ENCODE measurements at places on chromosomes 6 and 20.

GRCh38 chr6:11462742-11463397 is 74.7 kb upstream of the TMEM170B start:
- no peak for DNase-seq

DNA sequence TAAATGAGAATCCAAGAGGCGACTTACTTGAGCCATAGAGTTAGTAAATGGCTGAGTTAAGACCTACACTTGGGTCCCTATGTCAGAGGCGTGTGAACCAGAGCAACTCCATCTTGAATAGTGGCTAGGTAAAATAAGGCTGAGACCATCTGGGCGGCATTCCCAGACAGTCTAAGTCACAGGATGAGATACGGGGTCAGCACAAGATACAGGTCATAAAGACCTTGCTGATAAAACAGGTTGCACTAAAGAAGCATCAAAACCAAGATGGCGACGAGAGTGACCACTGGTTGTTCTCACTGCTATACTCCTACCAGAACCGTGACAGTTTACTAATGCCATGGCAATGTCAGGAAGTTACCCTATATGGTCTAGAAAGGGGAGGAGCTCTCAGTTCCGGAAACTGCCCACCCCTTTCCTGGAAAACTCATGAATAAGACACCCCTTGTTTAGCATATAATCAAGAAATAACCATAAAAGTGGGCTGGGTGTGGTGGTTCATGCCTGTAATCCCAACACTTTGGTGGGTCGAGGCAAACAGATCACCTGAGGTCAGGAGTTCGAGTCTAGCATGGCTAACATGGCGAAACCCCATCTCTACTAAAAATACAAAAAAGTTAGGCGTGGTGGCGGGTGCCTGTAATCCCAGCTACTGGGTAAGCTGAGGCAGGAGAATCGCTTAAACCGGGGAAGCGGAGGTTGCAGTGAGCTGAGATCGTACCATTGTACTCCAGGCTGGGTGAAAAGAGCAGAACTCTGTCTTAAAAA is 43.9 kb upstream of the EEF1A1 start:
- DNase-seq: no peak

- no peak for DNase-seq
Observed at GRCh38 chr6:115835314-115835713, 225.4 kb downstream of the FRK start.

DNA sequence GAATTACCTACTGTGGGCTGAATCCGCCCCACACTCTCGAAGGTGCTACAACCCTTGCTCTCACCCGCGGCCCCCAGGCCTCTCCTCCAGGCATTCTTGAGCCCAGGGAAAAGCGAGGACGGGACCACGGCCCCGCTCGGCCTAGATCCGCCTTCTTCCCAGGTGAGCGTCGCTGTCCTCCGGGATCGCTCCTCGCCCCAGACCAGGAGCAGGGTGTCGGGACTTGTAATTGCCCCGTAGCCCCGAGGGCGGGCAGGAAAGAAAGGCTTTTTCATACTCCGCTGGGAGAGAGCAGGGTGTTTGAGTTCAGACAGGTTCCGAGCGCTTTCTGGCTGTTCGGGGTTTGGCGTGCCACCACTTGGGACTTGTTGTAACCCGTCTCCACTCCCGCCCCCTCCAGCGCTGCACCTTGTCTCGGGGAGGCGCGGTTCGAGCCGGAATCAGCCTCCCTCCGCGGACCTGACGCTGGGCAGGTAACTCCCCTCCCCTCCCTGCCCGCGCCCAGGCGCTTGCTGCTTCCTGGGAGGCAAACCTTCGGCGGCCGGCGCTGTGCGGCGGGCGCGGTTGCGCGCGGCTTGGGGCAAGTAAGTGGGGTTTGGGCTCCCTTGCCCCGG is at the start of gene FAM83B:
TSS of gene FAM83B (plus strand) at position 529 of the 614 bp plus-strand sequence. CDS start 23,476 bp downstream, outside the sequence.
- no peak for DNase-seq

- no peak for DNase-seq
Observed at GRCh38 chr6:129790785-129791184, 70.3 kb downstream of the TMEM244 start.

DNA sequence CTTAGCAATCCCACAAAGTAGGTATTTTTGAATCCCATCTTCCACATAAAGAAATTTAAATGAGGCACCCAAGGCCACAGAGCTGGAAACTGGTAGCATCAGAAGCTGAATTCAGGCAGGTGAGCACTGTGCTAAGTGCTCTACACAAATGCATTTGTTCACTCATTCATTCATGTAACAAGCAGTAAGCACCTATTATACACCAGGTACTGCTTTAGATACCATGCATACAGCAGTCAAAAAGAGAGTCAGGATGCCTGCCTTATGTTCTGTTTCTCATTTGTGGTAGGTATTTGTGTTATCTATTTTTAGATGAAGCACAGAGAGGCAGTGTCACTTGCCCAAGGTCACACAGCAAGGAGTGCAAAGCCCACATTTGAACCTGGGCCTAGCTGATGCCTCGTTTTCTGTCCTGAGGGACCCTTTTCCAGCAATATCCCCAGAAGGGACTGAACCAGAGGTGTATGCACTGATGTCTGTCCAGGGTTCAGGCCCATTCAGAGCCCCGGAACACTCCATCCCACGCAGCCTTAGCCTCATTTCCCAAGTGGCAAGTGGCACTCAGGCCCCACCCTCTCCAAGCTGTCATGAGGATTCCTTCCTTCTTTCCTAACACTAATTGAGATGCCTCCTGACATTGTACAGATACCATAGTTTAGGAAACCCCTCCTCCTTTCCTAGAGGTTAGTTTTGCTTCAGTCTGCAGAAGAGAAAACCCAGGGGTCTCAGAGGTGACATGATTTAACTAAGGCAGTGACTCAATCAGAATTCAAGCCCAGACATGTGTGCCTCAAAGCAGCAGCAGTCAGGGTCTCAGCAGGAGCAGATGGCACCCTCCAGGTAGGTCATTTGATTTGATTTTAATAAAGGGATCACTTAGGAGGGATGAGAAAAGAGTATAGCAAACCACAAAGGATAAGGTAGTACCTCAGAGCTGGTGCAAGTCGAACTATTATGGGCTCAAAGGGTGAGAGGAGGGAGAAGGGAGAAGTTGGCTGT is 61.2 kb upstream of the SIRPA start:
- no peak for DNase-seq

DNA sequence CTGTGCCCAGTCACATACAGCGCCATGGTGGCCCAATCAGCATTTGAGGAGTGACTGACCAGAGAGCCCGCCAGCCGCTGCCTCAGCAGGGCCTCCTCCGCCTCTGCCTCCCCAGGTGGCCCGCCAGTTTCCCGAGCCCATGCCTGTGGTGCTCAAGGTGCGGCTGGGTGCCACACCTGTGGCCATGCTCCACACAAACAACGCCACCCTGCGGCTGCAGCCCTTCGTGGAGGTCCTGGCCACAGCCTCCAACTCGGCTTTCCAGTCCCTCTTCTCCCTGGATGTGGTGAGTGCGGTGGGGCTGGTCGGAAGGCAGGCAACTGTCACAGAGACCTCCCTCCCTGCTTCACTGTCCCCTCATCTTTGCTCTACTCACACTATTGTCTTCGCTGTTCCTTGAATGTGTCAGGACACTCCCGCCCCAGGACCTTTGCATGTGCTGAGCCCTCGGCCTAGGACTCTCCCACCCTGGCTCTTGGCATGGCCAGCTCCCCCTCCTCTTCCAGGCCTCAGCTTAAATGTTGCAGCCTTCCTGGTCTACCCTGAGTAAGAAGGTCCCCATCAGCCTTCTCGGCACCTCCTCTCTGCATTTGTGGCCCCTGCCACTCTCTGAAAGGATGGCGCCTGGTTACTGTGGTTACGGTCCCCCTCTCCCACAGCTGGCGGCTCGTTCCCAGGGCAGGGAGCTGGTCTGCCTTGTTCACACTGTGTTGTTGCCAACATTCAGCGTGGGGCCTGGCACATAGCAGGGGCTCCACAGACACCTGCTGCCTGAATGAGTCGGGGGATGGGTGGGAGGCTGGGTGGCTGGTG is 11.8 kb upstream of the BPIFB6 start:
- no peak for DNase-seq

DNA sequence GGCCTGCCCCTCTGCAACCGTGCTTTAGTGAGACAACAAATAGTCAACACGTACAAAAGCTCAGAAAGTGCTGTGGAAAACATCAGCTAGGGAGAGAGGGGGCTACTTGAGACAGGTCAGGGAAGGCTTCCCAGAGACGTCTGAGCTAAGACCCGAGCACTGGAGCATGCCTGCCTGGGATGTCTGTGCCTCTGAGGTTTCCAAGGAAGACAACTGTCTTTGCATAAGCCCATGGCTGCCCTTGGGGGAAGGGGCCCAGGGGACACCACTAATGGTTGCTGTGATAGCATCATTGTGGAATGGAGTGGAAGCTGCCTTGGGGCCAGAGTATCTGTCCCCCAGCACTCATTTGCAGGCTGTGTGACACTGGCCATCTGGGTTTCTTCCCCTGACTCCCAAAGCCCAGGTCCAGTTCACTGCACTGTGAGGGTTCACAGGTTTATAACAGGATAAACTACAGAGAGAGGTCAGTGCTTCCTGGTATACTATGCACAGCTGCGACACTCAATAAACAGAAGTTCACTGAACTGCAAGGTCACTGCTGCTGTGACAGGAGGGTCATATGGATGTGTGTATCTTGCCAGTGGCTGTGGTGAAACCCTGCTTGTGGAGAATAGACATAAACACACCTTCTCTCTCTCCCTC is 1.5 kb upstream of the ARFGEF2 start:
- DNase-seq: no peak

DNA sequence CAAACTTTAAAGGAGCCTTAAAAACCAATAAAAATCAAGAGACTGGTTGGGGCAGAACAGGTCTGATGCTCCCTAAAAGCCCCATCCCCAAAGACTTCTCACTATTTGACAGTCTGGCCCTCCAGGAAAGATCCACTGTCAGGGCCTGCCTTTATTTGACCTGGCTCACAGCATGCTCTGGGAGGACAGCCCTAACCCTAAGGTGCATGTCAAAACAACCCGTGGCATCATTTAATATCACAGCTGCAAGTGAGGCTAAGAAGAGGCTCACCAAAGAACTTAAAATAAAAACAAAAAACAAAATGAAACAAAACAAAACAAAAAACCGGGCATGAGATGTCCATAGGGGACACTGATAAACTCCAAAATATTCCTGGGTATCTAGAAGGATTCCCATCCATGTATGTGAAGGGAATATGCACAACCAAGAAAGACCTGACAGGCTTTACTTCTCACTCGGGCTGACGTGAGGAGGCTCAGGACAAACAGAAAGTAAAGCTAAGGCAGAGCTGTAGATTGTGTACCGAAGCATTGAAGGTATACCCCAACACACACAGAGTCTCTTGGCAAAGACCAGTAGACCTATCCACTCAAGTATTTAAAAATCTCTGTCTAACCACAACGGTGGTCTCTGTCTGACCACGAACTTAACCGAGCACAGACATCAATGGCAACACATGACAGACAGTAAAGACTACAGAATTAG is 57.3 kb downstream of the AHI1 start:
- DNase-seq: no peak

DNA sequence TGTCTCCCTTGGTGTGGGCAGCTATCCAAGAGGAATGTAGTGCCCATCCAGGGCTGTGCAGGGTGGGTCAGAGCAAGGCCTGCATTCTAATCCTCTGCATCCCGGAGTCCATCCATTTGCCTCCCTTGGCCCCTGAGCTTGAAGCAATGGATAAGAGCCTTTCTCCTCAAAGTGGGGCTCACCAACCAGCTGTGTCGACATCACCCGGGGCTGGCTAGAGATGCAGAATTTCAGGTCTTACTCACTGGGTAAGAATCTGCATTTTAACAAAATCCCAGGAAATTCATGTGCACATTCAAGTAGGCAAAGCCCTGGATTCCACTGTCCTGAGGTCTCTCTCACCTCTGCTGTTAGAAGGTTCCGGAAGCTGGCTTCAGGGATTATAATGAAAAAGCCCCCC is 95.3 kb downstream of the MDGA1 start:
- DNase-seq: no peak

DNA sequence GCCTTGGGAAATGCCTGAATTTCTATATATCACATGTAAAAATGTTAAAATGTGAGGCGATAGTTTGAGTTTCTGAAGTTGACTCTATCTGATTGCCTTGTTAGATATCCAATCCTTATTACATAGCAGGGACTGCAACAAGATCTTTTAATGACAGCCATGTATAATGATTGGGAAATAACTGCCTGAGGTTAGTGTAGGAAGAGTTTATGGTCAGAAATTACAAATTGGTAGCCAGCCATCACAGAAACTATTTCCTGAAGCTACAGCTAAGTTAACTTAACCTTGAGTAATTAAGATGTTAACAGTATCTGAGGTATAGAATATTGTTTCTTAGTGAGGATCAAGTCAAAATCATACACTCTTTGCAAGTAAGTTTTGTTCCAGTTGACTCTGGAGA is 41.0 kb downstream of the AKIRIN2 start:
- no peak for DNase-seq

DNA sequence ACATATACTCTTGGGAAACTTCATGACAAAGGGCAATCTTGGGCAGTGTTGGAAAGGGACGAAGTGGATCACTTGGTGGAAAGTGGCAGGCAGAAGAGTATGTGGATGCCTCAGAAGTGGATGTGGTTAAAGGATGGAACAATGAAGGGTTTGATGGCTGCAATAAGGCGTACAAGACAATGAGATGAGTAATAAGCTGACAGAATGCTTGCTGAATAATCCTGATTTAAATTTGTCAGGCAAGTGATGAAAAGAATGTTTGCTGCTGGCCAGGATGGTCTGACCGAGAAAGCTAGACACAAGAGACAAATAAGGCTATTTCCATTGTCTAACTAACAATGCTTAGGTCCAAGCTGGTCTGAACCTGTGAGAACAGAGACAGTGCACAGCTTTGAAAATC is 61.6 kb upstream of the CEP85L start:
- no peak for DNase-seq

- DNase-seq: no peak
Observed at GRCh38 chr20:19929012-19929360, 88.2 kb upstream of the NAA20 start.

GRCh38 chr6:43762966-43763695 is 6.9 kb upstream of the VEGFA start:
- no peak for DNase-seq

GRCh38 chr6:144411531-144412165 is 126.5 kb downstream of the UTRN start:
- no peak for DNase-seq

DNA sequence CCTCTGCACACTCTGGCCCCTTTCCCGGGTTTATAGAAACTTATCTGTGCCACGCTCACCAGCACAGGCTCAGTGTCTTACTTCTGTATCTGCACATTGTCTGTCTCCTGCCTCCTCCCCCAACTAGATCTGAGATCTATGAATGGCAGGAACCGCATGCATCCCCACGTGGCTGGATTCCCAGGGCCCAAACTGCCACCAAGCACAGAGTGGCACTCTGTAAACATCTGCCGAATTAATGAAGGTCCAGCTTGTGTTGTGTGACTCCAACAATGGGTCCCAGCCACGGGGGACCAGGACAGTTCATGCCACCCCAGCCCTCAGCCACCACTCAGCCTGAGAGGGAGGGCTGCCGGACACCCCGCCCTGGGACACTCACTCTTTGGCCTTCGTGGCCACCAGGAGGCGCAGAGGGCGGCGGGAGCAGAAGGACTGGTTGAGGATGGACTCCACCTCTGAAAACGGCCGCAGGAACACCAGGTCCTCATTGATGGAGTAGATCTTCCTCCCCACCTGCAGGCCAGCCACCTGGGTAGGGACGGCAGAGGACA is 171.1 kb downstream of the PREX1 start:
- no peak for DNase-seq

- no peak for DNase-seq
Observed at GRCh38 chr6:18203786-18204185, 48.6 kb downstream of the KDM1B start.

Data from stimulated activated CD4-positive, alpha-beta T cell treated with anti-CD3 and anti-CD28 coated beads, Interleukin-1b, Interleukin-23, amount 100 ng/mL, for 48 hours (primary cell).